ENCODE measurements at places on chromosomes 2 and 18.

GRCh38 chr2:185245806-185246205, 492.8 kb upstream of the FSIP2 start:
- DNase-seq: no peak

DNA sequence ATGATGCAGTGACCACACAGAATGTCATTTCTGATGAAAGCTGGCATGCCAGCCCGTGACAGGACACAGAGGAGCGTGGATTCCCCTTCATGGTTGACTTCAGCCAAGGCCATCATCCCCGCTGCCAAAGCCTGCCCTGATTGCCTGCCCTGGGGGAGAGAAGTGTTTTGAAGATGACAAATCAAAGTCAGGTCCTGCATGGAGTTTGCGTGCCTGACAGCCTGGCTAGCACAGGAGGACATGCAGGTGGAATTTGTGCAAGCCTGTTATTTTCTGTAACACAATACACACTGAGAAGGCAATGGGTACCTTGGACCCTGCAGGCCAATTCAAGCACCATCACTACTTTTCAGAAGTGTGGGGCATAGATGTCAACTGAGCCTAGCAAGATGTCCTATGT, 5.4 kb upstream of the IL1R2 start:
- no peak for DNase-seq

GRCh38 chr2:68362749-68363148, 2.3 kb upstream of the PLEK start:
- DNase-seq: no peak

DNA sequence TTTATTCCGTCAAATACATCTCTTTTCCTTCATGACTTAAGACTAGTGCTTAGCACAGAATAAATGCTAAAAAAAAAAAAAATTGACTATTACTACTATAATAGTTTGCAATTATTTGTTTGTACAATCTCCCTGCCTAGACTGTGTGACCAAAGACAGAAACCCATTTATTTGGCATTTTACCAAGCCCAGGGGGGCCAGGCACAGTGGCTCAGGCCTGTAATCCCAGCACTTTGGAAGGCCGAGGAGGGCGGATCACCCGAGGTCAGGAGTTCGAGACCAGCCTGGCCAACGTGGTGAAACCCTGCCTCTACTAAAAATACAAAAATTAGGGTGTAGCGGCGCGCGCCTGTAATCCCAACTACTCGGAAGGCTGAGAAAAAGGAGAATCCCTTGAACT, 1.4 kb downstream of the ASB3 start:
- no peak for DNase-seq

DNA sequence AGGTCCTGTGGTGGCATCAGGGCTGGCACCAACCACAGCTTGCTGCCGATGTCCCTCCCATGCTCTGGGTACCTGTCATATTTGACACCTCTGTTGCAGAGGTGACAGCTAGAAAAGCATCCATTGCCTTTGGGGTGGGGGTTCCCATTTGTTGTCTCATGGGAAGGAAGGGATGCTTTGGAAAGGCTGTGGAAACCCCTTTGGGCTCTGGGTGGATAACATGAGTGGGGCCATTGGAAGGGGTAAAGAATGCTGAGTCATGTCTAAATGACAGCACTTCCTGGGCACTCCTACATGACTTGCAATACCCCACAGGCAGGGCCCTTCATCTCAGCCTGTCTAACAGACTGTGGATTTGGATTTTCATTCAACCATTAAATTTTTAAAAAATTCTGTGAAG, 27.8 kb downstream of the CTIF start:
- no peak for DNase-seq

- DNase-seq: no peak
Measured at GRCh38 chr2:1736045-1736444, 8.3 kb downstream of the PXDN start.

GRCh38 chr2:241018051-241018891, 19.9 kb downstream of the SNED1 start:
- no peak for DNase-seq

GRCh38 chr2:66509326-66509811, 74.4 kb downstream of the MEIS1 start:
- no peak for DNase-seq

DNA sequence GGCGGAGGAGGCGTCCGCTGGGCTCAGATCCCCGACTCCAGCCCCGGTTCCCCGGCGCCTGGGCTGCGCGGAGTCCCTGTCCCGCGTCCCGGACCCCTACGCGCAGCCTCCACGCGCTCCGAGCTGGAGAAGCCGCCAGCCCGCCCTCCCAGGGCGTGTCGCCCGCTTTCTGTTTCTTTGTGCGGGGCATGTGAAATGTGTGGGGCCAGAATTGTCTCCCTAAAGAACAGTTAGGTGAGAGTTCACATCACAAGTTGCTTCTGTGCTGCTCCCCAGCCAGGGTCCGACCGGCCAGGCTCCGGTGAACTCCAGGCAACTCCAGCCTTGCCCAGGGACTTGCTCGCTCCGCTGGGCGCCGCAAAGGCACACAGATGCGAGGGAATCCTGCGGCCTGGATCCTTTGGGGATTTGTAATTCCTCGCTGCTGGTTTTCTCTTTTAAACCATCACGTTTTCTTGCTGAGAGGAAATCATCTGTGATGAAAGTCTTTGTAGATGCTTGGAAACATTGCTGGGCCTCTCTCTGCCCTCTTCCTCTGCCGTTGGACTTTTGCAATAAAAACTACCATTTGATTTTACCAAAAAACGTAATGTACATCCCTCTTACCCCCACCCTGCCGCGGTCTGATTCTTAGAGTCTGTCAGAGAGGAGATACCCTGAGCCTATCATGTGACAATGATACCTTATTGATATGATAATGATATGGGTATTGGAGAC, 631 bp downstream of the GYPC start:
- no peak for DNase-seq

DNA sequence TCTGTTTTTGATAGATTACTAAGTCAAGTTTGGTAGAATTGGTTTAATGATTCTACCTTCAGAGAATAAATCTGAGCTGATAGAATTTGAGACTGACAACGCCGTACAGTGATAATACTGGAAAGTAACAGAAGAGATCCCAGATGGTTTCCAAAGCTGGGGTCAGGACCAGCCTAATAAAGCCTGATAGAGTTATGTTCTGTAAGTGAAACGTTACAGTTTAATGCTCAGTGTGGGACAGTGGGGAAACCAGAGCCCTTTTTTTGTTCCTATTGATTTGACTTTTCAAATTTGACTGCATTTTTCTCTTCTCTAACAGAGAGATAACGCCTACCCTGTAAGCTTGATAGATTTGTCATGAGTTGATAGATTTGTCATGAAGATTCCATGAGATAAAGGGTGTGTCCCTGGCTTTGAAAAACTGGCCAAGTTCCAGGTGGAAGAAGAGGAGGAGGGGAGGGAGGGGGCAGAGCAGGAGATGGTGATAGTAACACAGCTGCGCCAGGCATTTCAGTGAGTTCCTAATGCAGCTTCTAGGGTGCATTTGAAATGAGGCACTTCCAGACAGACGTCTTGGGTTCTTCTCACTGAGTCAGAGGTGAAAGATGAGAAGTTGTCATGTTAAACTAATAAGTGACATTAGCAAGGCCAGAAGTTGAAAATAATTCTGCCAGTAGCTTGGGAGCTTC, 65.1 kb downstream of the CERS6 start:
- DNase-seq: no peak

- DNase-seq: no peak
Measured at GRCh38 chr2:47301731-47302130, 101.2 kb upstream of the MSH2 start.

DNA sequence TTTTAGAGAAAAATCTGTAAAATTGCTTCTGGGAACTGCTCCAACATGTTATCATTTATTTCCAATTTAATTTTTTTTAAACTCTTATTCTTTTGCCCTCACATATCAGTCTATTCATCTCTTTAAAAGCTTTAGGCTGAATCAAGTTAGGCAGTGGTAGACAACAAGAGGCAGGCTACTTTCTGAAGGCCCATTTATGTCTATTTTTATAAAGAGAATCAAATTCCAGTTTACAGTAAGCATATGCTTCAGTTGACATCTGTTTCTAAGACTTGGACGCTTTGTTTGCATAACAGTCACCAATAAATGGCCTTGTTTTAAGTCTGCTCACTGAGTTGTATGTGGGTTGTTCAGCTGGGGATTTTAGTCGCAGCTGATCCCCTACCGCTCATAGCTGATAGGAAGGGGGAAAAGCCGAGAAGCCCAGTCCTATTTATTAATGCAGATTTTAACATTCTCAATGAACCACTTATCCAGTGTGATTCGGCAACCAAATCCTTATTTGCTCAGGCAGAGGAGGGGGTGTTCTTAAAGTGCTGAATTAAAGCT, 260.4 kb upstream of the SIX3 start:
- DNase-seq: no peak

GRCh38 chr2:121335294-121336290, 50.6 kb upstream of the TFCP2L1 start:
- DNase-seq: no peak

DNA sequence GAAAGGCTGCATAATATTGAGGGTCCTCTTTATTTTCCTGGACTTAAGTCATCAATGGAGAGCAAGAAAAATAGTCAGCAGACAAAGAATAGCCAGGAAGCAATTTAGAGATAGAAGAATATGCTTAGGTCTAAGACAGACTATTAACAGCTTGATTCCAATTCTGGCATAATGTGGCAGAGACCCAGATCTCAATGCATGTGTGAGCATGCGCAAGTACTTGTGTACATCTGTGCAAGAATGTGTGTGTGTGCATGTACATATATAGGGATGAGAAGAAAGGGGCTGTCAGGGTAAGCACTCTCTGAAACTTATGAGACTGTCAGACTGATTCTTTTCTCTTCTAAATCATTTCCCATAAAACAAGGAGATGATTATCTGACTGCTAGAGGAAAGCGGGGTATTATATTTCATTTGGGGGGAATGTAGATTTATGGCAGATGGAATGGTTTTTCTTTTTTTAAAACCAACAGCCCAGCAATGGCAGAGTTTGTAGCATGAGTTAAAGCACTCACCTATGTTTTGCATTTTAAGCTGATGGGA, 381.3 kb upstream of the SPRED2 start:
- no peak for DNase-seq

Data from CMK (cell line).